ENCODE measurements at places on chromosomes 12 and 14.

DNA sequence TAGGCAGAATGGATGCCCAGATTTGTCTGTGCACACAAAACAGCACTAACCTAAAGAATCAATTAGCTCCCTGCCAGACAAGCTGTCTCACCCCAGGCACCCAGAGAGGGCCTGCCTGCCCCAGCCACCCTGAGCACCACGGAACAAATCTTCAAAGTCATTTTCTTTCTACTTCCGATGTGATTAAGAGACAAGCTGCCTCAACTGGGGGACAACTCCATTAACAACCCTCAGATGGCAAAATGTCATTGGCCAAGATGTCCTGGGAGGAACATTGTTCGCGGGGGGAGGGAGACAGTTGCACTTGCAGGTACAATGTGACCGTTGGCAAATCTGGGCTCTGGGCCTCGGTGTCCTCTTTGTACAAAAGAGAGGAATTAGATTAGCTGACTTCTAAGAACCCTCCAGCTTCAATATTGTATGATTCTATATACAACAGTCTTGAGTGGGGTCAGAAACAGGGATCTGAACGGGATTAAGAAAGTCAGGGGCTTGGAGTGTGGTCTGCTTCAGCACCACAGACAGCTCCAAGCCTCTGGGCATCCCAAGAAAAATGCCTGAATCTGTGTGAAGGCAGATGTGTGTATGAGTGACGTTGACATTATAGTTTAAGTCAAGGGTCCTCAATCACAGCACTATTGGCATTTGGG is 42.8 kb upstream of the CMKLR1 start:
- no peak overlapping the region for H3K27ac ChIP-seq
- H3K36me3 ChIP-seq: no peaks in the 10 kb centered on the region
- H3K4me1 ChIP-seq: no peaks in the 10 kb centered on the region
- H3K27me3 ChIP-seq: peaks cover 7% of the 10 kb centered on the region
- no peak overlapping the region for H3K4me3 ChIP-seq
- DNase-seq: no peak

- H3K27ac ChIP-seq: peak overlapping the region; percentile 99
- no peak for DNase-seq
- H3K36me3 ChIP-seq: peaks cover 33% of the 10 kb centered on the region
- H3K4me1 ChIP-seq: peaks cover 45% of the 10 kb centered on the region
These were observed 768 bp downstream of the METTL25 start for GRCh38 chr12:82359115-82359478.

DNA sequence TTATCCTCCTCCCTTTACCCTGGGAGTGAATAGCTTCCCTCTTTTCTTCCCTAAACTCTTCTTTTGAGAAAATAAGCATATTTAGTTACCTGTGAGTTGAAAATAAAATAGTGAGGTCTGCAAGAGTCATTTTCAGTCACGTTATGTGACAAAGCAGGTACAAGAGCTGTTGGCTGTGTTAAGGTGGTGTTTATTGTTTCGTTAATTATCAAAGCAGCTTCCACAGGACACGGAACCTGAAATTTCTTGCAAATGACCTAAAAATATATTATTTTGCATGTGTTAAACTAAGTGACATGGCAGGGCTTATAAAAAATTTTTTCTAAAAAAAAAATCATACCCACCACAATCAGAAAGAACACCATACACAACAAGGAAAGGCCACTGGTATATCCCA is 8.3 kb downstream of the SLC38A2 start:
- no peaks in the 10 kb centered on the region for H3K27me3 ChIP-seq
- no peak for DNase-seq
- H3K36me3 ChIP-seq: peaks cover 82% of the 10 kb centered on the region
- no peak overlapping the region for H3K4me3 ChIP-seq
- peaks cover 86% of the 10 kb centered on the region for H3K4me1 ChIP-seq

DNA sequence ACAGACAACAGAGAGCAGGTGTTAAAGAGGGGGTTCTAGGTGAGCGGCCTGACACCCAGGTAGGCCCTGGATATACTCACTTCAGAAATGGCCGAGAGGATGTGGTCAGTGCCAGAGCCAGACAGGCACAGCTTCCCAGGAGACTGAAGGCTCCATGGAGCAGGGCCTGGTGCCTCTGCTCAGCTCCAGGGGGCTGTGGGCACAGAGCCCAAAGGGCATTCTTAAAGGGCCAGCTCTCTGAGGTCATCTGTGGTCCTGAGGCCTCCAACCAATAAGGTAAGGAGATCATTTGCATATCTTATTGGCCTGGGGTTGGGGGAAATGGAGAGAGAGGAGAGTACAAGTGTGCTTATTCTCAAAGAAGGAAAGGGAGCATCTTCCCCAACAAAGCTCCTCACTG is 9.7 kb upstream of the PCK2 start:
- peaks cover 20% of the 10 kb centered on the region for H3K4me1 ChIP-seq
- H3K27me3 ChIP-seq: peaks cover 46% of the 10 kb centered on the region
- no peak overlapping the region for H3K27ac ChIP-seq
- no peak for DNase-seq
- no peaks in the 10 kb centered on the region for H3K36me3 ChIP-seq

DNA sequence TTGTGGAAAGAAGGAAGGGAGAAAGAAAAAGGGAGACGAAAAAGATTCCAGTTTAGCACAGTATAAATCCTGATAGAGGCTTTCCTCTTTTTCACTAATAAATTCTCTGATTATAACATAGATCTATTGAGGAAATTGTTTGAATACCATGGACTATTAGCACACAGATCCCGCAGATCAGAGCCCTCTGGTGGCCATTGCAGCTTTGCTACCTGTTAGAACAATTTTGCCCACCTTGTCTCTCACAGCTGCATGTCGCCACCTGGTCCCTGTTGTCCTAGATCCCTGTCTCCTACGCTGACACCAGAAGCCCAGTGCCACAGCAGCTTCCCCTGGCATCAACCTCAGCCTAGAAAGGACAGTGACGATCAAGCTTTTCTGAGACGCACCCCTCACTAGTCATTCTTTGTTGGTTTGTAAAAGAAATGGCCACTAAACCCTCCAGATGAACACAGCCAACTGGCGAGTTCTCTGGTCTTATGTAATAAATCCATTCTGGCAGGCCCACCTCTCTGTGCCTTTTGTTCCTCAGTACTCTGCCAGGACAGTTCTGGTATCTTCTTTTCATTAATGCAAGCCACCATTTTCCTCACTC is 9.9 kb downstream of the GPHB5 start:
- no peaks in the 10 kb centered on the region for H3K4me1 ChIP-seq
- peak; percentile 27 for DNase-seq
- H3K27ac ChIP-seq: no peak overlapping the region
- no peak overlapping the region for H3K4me3 ChIP-seq

DNA sequence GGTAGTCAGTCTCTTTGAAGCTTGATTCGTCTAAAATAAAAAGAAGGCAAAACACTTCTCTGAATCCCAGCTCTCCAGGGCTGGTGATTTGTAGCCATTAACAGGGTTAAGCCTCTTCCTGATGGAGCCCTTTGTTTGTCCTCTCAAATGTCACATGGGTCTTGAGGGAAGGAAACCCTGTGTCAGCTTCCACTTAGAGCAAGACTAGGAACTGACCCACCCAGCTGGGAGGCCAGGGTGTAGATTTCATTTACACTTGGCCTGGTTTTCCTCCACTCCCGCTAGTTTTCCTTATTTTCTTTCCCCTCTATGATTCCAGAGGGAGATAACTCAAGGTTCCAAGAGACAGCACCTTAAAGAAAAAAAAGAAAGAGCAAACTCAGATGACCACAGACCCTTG is 230.5 kb upstream of the EGLN3 start:
- H3K27ac ChIP-seq: no peak overlapping the region
- H3K4me1 ChIP-seq: no peaks in the 10 kb centered on the region
- H3K27me3 ChIP-seq: no peaks in the 10 kb centered on the region
- no peaks in the 10 kb centered on the region for H3K36me3 ChIP-seq

DNA sequence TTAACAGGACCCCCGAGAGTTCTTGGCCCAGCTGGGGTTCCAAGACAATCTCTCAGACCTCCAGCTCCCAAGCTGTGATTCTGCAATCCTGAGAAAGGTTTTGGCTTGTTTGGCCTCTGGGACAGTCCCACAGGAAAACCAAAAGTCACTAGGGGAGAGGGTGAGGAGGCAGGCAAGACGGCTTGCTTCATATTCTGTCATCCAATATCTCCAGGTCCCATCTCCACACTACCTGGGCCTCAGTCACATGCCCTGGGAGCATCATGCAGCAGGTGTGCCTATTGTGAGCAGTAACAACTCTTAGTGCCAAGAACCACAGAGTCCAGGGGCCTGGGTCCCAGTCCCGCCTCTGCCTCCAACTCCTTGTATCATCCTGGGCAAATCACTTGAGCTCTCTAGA is 1.7 kb downstream of the KRT79 start:
- no peak for DNase-seq
- no peaks in the 10 kb centered on the region for H3K36me3 ChIP-seq
- peaks cover 14% of the 10 kb centered on the region for H3K4me1 ChIP-seq
- H3K4me3 ChIP-seq: no peak overlapping the region
- no peak overlapping the region for H3K27ac ChIP-seq

- no peaks in the 10 kb centered on the region for H3K36me3 ChIP-seq
- peaks cover 47% of the 10 kb centered on the region for H3K27me3 ChIP-seq
- no peak for DNase-seq
- H3K4me3 ChIP-seq: no peak overlapping the region
These were observed 11.0 kb upstream of the GSG1 start for GRCh38 chr12:13114251-13115052.

DNA sequence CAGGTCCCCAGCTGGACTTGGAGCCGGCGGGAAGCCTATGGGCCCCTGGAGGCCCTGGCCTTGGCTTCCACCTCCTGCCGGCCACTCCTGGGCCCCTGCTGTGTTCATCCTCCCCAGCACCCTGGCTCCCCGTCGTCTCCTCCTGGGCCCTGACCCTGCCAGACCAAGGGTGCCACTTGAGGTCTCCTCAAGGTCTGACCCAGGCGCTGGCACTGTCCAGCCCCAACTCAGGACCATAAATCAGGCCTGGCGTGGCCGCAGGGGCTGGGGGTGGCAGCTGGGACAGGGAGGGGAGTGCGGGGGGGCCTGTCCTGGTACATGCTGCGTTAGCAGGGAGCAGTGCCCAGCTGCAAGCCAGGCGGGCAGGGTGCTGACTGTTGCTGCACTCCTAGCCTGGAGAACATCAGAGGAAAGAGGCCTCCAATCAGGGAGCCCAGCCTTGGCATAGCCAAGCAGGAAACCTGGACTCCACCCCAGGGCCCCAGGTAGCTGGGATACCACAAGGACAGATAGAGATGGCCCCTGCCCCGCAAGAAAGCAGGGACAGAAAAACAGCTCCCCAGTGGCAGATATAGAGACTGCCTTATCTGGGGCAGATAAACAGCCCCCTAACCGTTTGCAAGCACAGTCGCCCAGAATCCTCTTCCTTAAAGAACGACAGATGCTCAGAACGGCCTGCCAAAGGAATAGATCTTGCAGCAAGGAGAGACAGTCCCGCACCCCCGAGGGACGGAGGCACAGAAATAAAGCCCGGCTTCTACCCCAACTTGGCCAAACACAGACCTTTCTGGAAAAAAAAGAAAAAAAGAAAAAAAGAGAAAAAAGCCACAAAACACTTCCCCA is 6.5 kb upstream of the ATG101 start:
- no peak for DNase-seq
- no peak overlapping the region for H3K27ac ChIP-seq
- no peaks in the 10 kb centered on the region for H3K4me1 ChIP-seq
- H3K36me3 ChIP-seq: no peaks in the 10 kb centered on the region

- peak overlapping the region; percentile 99 for H3K4me3 ChIP-seq
- peaks cover 4% of the 10 kb centered on the region for H3K27me3 ChIP-seq
- H3K27ac ChIP-seq: peak overlapping the region; percentile 100
- peaks cover 52% of the 10 kb centered on the region for H3K4me1 ChIP-seq
- DNase-seq: peak; percentile 70
- H3K36me3 ChIP-seq: peaks cover 49% of the 10 kb centered on the region
These were observed 842 bp downstream of the OAS2 start for GRCh38 chr12:112979041-112979680.

GRCh38 chr12:25819691-25820090 is 138.8 kb upstream of the RASSF8 start:
- no peak for DNase-seq
- H3K4me1 ChIP-seq: no peaks in the 10 kb centered on the region
- peaks cover 8% of the 10 kb centered on the region for H3K27me3 ChIP-seq
- no peak overlapping the region for H3K27ac ChIP-seq

- H3K36me3 ChIP-seq: no peaks in the 10 kb centered on the region
- H3K27me3 ChIP-seq: no peaks in the 10 kb centered on the region
- H3K27ac ChIP-seq: no peak overlapping the region
- DNase-seq: no peak
- peaks cover 7% of the 10 kb centered on the region for H3K4me1 ChIP-seq
These were observed 310.4 kb downstream of the KCNC2 start for GRCh38 chr12:74899031-74899829.

DNA sequence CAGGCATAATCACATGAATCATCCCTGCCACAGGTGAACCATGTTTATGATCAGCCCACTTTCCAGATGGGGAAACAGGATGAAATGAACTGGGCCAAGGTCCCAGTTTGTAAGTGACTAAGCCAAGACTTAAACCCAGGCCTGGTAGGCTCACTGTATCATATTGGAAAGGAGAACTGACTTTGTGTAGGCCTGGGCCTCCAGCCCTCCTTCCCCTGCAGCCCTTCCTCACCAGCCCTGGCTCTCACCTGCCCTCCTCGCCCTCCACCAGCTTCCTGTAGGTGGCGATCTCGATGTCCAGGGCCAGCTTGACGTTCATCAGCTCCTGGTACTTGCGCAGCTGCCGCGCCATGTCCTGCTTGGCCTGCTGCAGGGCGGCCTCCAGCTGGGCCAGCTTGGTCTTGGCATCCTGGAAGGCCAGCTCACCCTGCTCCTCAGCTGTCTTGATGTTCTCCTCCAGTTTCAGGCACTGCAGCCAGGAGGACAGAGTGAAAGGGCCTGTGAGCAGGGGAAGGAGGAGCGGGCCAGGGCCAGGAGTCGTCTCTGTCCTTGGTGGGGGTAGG is 19.8 kb downstream of the KRT80 start:
- peaks cover 36% of the 10 kb centered on the region for H3K27me3 ChIP-seq
- no peaks in the 10 kb centered on the region for H3K36me3 ChIP-seq
- peak overlapping the region; percentile 28 for H3K27ac ChIP-seq
- DNase-seq: peak; percentile 51
- H3K4me3 ChIP-seq: no peak overlapping the region

DNA sequence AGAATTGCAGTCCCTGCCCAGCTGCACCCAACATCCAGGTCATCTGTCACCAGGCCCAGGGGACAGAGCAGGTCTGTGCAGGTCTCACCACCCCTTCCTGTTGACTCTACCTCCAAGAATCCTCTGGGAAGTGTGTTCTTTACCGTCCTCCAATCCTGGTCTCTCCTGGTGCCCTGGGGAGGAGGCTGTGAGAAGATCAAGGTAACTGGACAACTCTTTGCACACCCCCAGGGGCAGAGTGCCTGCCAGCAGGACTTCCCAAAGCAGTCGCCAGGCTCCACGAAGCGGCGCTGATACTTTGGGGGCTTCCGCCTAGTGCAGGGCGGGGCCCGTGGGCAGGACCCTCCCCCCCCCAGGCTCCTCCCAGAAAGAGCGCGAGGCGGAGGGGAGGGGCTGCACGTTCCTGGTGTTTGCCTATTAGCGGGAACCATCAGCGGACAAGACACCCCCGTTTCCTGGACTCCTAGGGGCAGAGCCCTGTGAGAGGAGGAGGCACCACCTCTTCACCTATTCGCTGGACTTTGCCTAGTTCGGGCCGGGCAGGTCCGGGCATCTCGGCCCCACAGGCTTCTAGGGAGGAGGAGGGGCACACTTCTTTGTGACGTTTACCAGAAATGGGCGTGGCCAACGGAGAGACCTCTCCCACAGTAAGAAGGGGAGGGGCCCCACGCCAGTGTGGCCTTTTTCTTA is 918.0 kb downstream of the AACS start:
- no peaks in the 10 kb centered on the region for H3K27me3 ChIP-seq
- H3K4me3 ChIP-seq: peak overlapping the region; percentile 18
- DNase-seq: peak; percentile 25
- peak overlapping the region; percentile 28 for H3K27ac ChIP-seq

All from activated naive CD4-positive, alpha-beta T cell treated with anti-CD3 and anti-CD28 coated beads, Interleukin-2, amount 10 ng/mL, durations not matched to agents 7 days and 5 days (primary cell).